Activated CD8-positive, alpha-beta memory T cell treated with anti-CD3 and anti-CD28 coated beads for 36 hours (primary cell): ENCODE measurements at places on chromosomes 7 and 10. TPM values are rescaled to one million over a fixed set of nuclear protein-coding genes. Genes with fewer than 3 reads are reported as not detected.

CACNB2 gene
- not detected for total RNA-seq

SAP25 gene
- 7.5 TPM for total RNA-seq

CPA1 gene
- not detected for total RNA-seq

LDB3 gene
- 0.04 TPM for total RNA-seq

UCN3 gene
- not detected for total RNA-seq
